ENCODE measurements at places on chromosomes 11 and 22.

- no peak for DNase-seq
These were observed 19.7 kb upstream of the RAB38 start for GRCh38 chr11:88194990-88195389.

GRCh38 chr11:58905721-58906547, 33.4 kb upstream of the GLYATL1 start:
- DNase-seq: peak; percentile 79

GRCh38 chr11:8963569-8964323, 496 bp downstream of the TMEM9B start:
- no peak for DNase-seq

- no peak for DNase-seq
These were observed 7.1 kb upstream of the ADORA2A start for GRCh38 chr22:24420072-24420976.

DNA sequence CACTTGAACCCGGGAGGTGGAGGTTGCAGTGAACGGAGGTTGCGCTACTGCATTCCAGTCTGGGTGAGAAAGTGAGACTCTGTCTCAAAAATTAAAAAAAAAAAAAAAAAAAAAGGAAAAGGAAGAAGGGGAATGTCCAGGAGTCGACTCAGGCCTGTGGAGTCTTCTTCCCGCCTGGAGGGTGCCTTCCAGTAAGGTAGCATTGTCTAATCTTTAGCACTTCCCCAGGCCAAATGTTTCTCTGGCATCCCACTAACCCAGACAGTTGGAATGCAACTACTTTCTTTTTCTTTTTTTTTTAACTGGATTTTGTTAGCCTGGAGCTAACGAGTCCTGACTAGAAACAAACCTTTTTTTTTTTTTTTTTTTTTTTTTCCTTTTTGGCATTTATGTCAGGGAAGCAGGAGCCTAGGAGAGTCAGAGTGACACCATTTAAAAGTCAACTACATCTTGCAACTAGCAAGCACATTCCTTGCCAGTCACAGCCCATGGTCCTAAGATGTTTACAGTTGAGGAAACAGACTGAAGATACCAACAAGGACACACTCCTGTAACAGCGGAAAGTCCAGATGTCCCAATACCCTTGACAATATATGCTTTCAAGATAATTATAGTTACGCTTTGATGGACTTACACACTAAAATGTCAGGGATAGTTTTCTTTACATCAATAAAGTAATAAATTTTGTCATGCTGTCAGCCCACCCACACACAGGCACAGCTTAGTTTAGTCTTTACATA, 10.6 kb downstream of the PLET1 start:
- no peak for DNase-seq

DNA sequence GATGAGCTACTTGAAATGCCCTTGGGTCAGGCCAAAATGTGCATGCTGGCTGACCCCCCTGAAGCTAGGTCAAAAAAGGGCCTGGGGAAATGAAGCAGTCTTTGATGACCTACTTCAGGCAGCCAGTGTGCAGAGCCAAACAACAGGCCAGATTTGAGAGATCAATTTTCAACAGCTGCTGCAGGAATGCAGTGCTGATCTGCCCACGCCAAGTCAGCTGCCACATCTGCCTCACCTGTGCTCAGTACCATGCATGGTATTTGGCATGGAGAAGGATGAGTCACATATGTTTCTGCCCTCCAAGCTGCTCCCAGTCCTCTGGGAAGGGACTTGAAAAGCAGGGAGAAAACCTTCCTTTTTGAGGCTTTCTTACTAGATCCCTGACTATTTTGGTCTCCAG, 35.8 kb downstream of the MTNR1B start:
- peak; percentile 45 for DNase-seq

DNA sequence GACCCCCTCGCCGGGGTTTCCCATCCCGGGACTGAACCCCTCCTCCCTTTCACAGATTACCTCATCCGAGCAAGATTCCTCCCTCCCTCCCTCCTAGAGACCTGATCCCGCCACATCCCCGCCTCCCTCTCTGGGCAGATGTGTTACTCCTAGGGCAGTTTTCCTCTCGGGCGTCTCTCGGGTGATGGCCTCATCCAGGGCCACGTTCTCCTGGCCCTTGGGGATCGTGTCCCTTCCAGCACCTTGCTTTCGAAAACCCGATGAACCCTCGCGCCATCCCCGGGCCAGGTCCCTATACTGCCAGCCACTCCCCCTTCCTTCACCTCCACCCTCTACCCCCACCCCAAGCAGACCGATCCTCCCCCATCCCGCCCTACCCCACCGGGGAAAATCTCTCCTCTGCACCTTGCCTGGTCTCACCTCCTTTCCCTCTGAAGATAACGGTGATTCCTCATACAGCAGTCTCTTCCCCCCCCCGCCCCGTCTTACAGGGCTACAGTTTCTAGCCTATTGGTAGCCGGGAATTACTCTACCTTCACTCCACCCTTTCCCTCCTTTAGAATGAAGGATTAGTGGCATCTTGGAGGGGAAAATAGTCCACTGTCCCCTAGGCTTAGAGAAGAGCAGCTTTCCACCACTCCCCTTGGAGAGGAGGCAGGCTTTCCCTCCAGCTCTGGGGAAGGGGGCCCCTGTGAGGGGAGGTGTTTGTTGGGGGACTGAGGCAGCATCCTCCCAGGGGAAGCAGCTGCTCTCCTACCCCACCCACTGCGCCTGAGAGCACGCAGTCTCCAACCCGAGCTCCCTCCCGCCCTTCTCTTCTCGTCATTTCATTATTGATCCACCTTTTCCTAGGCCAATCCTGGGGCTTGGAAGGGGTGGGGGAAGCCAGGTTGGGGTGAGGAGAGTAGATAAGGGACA, 1.2 kb downstream of the KMT2A start:
- DNase-seq: peak; percentile 27

DNA sequence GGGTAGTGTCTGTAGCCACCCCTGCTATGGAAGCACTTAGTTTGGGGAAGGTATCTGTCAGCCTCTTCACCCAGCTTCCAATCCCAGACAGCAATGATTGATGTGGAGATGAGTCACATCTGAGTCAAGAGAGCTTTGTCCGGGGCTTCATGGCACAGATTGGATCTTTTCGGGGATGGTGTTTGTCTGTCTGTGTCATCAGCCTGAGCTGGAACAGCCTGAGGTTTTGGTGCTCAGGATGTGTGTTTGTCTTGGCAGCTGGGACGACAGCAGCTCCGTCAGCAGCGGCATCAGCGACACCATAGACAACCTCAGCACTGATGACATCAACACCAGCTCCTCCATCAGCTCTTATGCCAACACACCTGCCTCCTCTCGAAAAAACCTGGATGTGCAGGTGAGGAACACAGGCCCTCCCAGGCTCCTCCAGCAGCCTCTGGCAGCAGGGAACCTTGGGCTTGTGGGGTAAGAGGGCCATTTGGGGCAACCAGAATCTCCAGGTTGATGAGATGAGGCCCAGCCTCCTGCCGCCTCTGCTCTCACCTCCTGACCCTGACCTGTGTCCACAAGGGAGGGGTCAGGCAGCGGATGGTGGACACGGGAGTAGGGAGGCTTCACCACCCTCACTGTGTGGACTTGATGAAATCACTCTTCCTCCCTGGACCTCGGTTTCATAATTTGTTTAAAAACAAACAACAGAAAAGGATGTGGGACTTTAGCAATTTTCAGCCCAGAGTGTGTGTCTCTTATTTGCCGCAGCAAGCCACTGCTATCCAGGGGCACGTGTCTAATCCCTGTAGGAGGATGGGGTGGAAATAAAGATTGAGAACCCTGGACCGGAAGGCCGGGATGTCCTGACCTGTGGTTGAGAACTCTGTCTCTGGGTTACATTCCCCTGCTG, 124.3 kb downstream of the DBX1 start:
- peak; percentile 85 for DNase-seq

DNA sequence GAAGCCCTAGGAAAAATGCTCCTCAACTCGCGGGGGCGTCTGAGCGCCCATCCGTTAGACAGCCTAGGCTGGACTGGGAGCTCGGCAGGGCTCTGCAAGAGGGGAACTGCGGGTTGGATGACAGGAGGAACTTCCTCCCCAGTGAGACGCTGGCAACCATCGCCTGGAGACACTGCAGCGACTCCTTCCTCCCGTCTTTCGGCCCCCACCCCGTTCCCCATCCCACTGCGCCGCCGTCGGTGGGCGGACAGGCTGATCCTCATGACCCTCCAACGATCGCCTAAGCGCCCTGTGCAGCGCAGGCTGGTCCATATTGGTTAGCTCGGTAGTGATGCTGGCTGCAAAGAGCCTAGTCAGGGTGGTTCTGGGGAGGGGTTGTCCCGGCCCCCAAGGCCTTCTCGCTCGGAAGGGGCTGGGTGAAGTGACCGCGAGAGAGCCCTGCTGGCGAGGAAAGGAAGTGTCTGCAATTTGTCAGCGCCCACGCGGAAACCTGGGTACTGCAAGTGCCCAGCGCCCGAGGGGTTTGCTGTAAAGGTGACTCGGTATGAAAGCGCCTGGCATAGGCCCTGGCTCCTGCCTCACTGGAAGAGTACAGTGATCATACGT, 638 bp downstream of the NRGN start:
- peak; percentile 50 for DNase-seq

DNA sequence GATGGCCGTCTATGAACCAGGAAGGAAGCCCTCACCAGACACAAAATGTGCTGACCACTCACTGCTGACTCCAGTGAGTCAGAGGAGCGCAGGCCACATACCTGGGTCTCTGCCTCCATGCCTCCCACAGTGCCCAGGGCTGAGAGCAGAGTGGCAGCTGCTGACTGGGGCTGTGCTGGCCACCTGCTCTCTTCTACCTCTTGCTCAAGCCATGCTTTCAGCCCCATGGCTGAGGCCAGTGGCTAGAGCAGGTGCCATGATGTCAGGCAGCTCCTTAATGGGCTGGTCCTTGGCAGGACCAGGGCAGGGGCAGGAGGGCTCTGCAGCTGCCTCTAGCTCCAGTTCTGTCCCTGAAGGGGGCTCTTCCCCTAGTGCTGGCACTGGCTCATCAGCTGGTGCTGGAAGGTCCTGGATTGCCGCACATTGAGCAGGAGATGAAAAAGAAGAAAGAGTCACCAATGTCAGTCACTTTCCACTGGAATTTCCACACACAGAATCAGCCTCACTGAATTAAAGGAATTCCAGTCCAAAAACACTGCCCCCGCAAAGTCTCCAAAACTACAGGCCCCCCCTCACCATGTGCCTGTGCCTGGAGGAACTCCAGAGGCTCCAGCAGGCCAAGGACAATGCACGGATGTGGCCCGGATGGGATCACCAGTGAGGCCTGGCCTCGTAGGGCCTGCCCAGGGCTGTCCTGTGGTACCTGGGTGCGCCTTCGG, 86.4 kb downstream of the GGTLC2 start:
- DNase-seq: no peak

GRCh38 chr11:114167771-114168448, 108.4 kb downstream of the ZBTB16 start:
- no peak for DNase-seq

- no peak for DNase-seq
These were observed 8.5 kb upstream of the SCN2B start for GRCh38 chr11:118184784-118185579.

DNA sequence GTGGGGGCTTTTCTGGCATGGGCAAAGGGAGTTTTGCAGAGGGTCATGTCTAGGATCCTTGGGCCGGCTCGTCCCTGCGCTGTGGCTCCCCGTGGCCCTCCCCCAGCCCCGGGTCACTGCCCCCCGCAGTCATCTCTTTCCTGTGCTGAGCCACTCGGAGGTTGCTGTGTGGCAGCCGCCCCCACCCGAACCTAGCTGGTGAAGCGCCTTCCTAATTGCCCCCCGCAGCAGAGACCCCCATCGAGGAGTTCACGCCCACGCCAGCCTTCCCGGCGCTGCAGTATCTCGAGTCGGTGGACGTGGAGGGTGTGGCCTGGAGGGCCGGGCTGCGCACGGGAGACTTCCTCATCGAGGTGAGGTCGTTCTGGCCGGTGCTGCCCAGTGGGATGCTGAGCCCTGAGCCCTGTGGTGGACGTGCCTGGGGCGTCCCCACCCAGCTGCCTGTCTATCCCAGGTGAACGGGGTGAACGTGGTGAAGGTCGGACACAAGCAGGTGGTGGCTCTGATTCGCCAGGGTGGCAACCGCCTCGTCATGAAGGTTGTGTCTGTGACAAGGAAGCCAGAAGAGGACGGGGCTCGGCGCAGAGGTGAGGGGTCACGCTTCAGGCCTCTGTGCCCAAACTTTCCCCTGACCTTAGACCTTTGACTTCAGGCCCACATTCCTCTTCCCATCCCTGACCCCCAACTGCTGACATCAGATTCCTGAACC, 32.0 kb downstream of the SHANK3 start:
- DNase-seq: no peak

DNA sequence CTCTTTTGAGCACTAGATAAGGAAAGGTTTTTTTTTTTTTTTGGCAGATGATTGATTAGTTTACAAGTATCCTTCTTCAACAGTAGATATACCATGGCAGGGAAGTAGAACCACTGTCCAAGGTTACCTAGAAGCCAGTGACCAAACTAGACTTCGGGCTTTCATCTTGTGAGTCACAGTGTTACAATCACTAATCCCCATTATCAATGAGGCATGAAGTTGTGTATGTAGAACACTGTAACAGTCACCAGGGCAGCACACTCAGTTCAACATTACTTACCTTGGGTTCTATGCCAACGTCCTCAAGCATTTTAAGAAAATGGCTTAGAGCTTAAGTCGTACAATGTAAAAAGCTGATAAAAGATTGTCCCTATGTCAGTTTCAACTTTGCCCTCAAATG, 430.9 kb downstream of the ETS1 start:
- DNase-seq: no peak

- DNase-seq: no peak
These were observed 11.7 kb downstream of the MAFF start for GRCh38 chr22:38213319-38213989.

Data from HCEC 1CT (cell line).